ENCODE measurements at places on chromosomes 6 and 20.

DNA sequence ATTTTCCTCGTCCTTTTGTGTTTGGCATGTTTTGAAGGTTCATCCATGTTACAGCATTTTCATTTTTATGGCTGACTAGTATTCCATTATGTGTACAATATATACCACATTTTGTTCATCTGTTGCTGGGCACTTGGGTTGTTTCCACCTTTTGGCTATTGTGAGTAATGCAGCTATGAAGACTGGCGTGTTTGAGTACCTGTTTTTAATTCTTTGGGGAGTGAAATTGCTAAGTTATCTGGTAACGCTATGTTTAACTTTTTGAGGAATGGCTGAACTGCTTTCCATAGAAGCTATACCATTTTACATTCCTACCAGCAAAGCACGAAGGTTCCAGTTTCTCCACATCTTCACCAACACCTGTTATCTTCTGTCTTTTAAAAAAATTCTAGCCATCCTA lies 37.0 kb upstream of the MYL9 start:
- DNase-seq = no peak

- no peak for DNase-seq
These were observed 63.1 kb upstream of the KLHL31 start for GRCh38 chr6:53728570-53729194.

DNA sequence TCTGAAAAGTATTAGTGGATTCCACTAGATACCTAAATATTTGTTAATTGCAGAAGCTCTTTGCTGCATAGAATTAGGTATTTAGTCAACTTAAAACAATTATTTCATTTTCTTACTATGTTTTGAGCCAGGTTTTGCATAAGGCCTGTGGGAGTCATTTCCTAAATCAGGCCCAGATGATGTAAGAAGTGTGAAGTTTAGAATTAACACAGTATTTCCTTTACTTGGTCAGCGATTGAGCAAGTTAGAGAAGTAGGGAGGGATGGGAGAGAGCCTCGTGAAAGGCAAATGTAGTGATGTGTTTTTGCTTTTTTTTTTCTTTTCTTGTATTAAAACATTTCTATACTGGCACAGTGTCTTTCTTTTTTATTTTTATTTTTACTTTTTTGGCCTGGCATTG lies 711.1 kb downstream of the HDGFL1 start:
- DNase-seq = no peak

DNA sequence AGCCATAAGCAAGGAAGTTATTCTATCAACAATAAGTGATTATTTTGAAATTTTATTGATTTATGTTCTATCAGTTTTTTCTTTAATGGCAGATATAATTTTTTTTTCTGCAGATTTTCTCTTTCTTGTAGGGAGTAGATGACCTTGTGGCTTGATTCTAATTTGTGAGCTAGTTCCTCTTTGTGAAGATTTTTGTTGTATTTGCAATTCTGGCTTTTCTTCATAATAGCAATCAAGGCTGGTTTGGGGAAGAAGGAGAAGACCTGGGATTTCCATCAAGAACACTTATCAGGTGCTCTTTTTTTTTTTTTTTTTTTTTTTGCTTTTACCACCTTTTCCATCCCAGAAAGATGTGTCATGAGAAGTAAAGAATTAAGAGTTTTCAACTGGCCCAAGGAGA lies 324.2 kb upstream of the MAN1A1 start:
- no peak for DNase-seq

DNA sequence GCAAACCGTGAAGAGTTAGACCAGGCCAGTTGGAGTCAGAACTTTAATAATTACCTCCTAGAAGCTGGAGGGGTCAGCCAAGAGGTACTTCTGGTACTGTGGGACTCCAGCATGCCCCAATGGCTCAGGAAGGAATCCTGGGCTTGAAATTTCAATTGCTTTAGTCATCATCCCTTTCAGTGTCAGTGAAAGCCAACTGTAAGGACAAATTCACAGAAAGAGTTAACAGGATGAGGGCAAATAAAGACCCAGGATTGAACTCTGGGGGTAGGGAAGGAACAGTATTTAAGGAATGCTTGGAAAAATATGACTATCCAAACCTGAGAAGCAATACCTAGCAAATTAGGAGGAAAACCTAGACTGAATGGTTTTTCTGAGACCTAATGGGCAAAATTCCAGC lies 735.1 kb upstream of the MARCKS start:
- DNase-seq = no peak

DNA sequence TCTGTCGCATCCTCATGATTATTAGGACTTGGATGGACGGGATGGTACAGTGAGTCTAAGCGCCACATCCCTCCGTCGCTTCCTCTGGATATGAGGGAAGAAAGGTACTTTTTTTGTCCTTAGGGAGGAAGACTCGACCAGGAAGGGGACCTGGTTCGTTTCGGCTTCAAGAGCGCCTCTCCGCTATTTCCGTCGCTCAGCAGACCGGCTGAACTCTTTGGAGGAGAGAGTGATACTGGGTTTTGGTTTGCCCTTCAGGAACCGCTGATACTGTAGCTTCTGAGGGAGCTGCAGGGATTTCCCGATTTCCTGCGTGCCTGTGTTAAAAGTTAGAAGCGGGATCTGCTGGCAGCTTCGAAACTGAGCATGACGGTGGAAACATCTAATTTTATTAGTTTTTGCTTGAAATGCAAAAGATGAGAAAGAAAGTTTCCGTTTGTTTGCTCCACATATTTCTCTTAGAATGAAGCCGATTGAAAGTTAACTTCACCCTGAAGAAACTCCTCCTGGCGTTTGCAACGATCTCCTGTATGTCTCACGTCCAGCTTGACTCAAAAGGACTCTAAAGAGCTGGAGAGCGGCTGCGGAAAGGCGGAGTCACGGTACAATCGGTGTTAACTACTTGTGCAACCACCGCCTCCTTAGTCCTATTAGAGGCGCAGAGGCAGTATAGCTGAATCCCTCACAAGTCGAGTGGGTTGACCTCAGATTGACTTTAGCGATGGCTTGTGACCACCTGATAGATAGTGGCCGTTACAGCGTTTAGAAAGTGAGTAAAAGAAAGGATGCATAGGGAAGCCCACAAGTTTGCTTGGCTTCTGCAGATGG lies 129.4 kb downstream of the TRIM27 start:
- no peak for DNase-seq

DNA sequence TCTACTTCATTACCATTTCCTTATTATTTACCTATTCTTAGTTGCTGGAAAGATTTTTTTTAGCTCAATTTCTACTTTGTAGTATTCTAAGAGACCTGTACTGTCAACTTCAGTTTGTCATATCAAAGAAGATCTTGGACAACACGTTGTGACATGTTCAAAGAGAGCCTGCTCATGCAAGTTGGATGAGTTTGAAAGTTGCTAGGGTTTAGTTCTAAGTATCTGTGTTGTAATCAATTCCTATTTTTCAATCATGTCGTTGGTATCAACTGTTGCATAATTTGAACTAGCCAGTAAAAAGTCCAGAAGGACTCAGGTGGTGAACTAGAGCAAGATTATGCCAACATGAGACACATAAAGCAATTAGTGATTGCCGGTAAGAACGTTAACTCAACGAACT lies 30.2 kb downstream of the PKIB start:
- no peak for DNase-seq

All from ascending aorta (tissue), 2 donors.